GM23248 (cell line): ENCODE measurements at places on chromosomes 2 and 18.

DNA sequence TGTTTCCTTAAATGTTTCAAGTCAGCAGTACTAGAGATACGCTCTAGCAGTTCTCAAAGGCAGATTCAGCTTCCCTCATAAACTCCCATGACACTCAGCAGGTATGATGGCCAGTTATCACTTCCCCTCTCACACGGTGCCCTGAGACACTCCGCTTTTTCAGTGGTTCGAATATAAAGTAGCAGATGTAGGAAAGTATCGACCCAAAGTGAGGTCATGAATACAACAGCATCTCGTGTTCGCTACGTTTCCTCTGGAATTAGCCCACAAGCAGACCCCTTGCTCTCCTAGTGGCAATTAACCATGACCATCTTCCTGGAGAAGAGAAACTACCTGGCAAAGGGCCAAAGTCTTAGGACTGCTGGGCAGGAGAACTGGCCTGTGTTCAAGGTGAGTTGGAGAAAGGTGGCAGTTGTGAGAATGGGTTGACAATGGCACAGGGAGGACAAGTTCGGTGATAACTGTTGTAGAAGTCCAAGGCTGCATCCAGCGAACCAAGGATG lies 9.3 kb upstream of the AGBL5 start:
- peak; percentile 22 for DNase-seq

GRCh38 chr2:189580658-189581353 lies at the start of gene SLC40A1:
SLC40A1 (minus strand) TSS chr2:189580786; CDS start chr2:189580460, 326 bp downstream.
- peak; percentile 56 for DNase-seq

DNA sequence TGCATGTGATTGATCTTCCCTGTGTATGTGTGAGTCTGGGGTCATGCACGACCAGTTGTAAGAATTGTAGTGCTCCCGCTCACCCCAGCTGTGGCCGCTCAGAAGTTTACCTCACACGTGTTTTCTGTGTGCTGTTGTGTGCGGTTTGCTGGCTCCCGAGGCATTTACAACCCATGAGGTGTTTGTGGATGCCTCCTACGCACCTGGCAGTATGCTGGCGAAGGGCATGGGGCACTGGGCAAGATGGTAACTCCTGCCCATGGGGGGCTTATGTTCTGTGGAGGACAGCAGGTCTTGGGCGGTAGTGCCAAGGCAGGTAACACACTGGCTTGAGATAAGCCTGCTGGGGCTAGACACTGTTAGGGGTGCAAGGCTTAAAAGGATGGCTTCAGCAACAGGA lies 102.6 kb upstream of the HS6ST1 start:
- DNase-seq = no peak

DNA sequence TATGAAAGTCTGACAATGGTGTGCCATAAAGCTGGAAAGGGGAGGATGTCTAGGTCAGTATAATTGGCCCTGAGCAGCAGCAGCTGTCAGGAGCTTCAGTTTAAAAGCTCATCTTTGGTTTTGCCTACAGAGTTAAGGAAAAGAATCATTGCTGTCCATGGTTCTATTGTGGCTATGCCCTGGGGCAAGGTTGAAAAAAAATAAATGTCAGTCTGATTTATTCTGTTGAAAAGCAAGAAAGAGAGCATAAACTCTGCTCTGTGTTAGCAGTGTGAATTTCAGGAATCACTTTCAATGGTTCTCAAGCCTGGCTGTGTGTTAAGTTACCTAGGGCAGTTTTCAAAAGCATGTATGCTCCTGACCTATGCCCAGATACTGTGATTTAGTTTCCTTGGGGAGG lies 446.7 kb downstream of the SETBP1 start:
- peak; percentile 7 for DNase-seq

DNA sequence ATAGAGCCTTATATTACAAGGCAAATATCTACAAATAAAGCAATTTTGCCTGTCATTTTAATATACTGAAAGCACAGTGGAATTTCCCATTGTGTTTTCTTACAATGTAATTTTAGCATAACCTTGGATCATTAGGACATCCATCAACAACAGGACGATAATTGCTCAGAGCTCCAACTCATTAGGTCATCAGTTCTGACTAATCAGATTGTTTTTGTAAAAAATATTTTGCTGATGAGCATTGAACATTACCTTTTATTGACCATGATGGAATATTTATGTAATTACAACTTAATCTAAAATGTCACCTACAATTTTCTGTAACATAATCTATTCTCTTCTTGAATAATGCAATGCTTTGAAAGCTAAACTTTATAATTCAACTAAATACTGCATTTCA lies 215.3 kb upstream of the DSEL start:
- peak; percentile 68 for DNase-seq

GRCh38 chr2:10028988-10029874 lies 14.1 kb upstream of the KLF11 start:
- DNase-seq = peak; percentile 30

DNA sequence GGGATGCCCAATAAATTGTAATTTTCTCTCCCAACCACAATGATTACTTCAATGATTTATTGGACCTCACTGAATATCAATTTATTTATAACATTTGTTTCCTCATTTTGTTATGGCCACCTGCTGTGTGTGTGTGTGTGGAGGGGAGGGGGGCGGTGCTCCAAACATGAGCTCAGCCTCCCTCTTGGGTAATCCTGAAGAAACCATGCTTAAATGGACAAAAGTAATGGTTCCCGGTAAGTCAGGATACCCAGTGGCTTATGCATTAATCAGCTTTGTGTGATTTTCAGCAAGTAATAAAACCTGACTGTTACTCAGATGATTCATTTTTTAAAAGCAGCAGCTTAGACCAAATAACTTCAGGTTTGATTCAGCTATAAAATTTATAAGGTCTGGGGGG lies 495.1 kb upstream of the MEX3C start:
- DNase-seq = no peak

DNA sequence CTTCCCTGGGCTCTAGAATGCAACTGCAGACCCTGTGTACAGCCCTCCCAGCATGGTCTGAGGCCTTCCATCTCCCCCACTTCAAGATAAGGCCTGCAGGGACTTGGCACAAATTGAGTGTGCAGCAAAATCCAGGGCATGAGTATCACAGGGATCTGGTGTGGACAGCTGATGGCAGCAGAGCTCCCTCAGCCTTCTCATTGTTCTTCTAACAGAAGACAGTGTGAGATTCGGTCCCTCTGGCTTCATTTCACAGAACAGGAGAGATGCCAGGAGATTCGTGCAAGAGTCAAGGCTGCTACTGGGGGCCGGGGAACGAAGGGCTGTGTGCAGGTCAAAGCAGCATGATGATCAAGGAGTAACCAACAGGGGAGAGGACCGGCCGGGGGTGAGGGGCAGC lies 85.8 kb downstream of the UXS1 start:
- DNase-seq = peak; percentile 21

DNA sequence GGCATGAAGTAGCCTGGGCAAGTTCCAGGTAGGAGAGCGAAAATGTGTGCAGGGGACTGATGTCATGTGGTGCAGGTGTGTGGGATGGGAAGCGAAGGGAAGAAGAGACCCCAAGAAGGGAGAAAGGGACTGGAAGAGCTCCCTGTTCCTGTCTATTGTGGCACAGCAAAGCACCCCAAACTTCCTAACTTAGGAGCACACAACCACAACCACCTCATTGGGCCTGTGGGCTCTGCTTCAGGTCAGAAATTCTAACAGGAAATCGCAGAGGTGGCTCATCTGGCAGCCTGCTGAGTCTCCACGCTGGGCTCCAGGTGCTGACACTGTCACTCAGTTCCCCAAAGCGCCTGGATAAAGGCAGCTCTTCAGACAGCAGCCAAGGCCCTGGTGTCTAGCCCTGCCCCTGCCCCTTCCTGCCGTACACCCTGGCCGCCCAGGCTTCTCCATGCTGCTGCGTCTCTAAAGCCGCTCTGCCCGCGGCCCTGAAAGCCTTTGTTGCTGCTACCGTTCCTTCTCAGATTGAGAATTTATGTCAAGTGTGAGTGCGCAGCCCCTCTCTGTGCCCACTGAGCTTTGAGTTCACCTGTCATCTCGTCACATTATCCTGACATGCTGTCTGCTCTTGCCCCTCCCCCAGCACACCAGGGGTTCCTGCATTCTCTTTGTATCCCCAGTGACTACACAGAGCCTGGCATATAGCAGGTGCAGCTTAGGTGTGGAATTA lies 140.2 kb upstream of the BCL2L11 start:
- no peak for DNase-seq

GRCh38 chr2:237572742-237573101 lies 6.3 kb downstream of the PRLH start:
- DNase-seq = no peak

GRCh38 chr2:156476850-156477206 lies 40.6 kb downstream of the GPD2 start:
- DNase-seq = peak; percentile 73

GRCh38 chr2:236155406-236155805 lies 12.8 kb downstream of the GBX2 start:
- DNase-seq = no peak

- DNase-seq = no peak
Observed at GRCh38 chr18:32389191-32389590, 81.5 kb downstream of the GAREM1 start.

- no peak for DNase-seq
Observed at GRCh38 chr18:48320639-48320945, 88.6 kb downstream of the ZBTB7C start.

GRCh38 chr2:187424146-187424545 lies 23.9 kb downstream of the CALCRL start:
- peak; percentile 35 for DNase-seq

DNA sequence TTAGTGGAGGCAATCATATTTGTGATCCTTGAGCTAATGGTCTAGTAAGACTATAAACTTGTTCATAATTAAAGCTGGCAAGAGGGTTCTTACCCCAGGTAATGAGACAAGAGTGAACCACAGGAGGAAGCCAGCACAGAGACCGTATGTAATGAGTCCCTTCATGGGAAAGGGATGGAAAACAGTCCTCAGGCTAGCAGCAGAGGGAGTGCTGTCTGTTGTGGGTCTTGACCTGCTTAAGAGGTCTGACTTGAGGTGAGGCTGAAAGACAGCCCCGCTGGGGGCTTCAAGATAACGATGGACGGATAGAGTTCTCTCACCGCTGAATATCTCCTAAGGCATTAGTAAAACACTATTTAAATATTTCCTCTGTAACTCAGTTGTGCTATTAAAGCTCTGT lies 16.2 kb upstream of the POLE4 start:
- no peak for DNase-seq

- no peak for DNase-seq
Observed at GRCh38 chr2:79861059-79861374, 348.2 kb downstream of the CTNNA2 start.

DNA sequence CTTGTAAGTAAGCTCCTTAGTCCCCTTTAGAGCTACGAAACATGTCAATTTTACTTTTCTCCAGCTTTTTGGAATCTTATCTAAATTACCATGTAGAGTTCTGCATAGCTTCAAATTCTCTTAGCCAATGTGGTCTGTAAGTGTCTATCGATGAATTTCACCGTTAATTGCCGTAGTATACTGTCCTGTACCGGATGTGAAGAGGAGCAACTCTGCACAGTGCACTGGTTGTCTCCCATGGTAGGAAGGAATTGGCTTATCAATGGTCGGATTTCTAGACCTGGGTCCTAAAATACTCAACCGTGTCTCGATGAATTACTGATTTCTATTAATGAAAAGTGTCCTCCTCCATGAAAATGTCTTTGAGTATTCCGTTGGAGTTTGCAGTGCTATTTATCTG lies 1.9 kb downstream of the NOP58 start:
- peak; percentile 48 for DNase-seq

DNA sequence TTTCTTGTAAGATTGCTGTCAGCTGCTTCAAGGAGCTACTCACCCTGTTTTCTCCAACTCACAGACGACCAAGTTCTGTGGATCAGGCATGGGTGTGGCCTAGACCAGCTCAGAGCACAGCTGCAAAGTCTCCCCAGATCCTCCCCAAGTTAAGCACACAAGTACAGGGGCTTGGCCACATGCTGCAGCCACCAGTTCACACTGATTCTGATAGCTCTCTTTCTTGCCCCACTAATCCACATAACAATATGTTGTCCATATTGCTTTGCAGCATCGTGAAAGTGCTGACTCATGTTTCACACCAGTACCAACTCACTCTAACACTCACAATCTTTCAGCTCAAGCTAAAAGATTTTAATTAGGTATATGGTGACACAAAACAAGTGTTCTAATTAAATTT lies 437.0 kb downstream of the PARD3B start:
- DNase-seq = peak; percentile 15

DNA sequence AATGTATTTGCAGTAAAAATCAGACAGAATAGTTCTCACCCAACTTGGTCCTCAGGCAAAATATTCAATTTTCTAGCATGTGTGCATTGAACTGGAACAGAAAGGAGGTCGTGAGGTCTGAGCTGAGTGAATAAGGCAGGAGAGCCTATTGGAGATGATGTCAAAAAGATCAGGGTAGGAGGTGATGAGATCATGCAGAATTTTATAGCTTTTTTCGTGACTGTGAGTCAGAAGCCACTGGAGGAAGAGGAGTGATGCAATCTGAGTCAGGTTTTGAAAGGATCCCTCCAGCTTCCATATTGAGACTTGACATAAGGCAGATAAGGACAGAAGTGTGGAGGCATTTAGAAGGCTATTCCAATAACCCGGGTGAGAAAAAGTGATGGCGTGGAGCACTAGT lies 299.5 kb upstream of the SOX11 start:
- no peak for DNase-seq

- DNase-seq = no peak
Observed at GRCh38 chr2:96354492-96354891, 18.9 kb downstream of the NCAPH start.

DNA sequence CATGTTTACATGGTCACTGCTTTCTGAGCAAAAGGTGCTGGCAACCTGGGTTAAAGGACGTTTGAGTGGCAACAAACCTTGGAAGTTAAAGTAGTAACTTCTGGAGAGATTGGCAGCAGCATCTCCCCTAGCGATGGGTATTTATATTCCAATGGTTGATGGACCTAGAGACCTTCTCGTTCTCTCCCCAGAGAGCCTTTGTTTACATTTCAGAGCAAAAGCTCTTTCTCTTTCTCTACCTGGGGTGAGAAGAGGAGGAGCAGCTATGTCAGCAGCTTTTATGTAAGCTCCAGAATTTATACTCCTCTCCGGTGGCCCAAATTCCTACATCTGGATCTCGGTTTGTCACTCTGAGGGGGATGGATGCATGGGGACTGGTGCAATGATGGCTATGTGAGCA lies 213.7 kb upstream of the ARL4C start:
- DNase-seq = no peak

DNA sequence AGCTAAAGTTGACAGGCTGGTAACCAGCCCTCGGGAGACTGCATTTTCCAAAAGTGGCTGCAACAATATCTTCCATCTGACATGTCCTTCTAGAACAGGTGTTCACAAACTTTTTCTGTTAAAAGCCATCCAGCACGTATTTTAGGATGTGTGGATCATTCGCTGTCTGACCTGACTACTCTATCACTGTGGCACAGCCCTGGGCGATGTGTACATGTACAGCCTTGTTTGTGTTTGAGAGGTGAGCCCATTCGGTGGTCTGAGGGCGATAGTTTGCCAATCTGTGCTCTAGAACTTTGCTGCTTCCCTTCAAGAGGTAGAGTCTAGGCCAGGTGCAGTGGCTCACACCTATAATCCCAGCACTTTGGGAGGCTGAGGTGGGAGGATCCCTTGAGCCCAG lies 166.2 kb downstream of the TGIF1 start:
- no peak for DNase-seq

DNA sequence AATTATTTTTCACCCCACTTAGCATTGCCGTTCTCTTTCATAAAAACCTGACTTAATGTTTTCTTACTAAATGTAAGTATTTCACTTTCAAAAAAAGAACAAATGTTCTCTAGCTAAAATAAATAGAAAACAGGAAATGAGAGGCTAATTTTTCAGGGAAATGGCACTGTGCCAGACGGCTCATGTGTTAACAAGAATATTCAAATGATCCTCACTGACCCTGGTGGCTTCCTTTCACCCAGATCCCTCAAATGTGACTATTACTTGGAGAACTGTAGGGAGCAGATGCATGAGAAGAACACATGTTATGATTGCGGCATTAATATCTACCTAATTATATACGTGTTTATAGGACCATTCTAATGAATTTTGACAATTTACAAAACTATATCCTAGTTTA lies 827.7 kb downstream of the SOCS6 start:
- DNase-seq = no peak
